ENCODE measurements at places on chromosomes 16 and 17. TPM values are rescaled to one million over a fixed set of nuclear protein-coding genes. Genes with fewer than 3 reads are reported as not detected.

DNA sequence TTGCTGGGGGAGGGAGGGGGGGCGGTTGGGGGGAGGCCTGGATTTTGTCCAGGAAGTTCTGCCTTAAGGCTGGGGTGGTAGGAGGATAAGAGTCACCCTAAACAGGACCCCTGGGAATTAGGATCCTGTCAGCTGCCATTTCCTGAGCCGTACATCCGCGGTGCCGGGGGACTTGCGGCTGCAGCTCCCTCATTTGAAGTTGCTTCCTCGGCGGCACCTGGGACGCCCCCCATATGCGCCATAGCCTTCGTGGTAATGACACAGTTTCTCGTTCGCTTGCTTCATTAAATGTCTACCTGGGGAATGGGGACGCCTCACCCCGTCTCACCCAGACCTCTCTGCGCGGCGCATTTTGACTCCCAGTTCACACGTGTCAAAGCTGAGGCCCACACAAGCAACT is 55.1 kb upstream of the PABPN1L start:
- DNase-seq: no peak

DNA sequence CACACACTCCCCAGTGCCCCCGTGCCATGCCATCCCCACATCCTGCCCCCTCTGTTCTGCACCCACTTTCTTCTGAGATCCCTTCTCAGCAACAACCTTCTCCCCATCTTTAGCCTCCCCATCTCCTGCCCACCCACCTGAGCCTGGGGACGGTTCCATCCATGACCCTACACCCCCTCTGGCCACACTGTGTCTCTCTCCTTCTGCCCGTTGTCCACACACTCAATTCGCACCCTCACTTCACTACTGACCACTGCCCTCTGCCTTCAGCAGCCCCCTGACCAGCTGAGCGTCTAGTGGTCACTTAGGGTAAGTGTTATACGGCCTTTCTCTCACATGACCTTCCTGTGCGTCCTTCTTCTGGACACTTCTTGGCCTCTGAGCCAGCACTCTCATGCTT is 6.1 kb downstream of the ARHGAP27 start:
- no peak for DNase-seq

DNA sequence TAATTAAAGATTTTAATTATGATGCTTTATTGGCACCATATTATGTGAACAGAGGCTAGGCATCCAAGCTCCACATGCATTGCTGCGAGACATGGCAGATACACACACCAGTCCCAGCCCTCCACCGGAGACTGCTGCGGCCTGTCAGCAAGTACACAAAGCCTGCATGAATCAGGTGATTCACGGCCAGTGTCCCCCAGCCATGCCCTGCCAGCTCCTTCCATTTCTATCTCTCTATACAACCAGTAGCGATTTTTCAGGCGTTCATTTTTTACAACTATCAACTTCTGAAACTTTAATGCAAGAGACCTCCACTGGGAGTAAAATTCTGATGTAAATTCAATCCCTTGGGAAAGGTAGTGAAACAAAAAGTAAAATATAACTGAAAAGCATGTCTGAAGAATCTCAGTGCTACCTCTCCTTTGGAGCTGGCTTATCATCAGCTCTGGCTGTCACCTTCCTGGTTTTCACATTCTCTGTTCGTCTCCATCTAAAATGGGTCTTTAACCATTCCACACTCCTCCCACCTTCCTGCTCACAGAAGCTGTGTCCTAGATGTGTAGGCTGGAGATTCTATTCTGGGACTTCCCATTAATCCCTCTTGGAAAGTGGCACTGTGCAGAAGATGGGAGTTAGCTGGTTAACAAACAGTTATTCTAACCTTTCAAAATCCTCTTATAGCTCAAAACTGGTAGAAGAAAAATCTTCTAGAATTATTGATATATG is 32.2 kb downstream of the HS3ST3A1 start:
- DNase-seq: no peak

GRCh38 chr16:88593489-88593888 is 23.3 kb downstream of the ZC3H18 start:
- no peak for DNase-seq

DNA sequence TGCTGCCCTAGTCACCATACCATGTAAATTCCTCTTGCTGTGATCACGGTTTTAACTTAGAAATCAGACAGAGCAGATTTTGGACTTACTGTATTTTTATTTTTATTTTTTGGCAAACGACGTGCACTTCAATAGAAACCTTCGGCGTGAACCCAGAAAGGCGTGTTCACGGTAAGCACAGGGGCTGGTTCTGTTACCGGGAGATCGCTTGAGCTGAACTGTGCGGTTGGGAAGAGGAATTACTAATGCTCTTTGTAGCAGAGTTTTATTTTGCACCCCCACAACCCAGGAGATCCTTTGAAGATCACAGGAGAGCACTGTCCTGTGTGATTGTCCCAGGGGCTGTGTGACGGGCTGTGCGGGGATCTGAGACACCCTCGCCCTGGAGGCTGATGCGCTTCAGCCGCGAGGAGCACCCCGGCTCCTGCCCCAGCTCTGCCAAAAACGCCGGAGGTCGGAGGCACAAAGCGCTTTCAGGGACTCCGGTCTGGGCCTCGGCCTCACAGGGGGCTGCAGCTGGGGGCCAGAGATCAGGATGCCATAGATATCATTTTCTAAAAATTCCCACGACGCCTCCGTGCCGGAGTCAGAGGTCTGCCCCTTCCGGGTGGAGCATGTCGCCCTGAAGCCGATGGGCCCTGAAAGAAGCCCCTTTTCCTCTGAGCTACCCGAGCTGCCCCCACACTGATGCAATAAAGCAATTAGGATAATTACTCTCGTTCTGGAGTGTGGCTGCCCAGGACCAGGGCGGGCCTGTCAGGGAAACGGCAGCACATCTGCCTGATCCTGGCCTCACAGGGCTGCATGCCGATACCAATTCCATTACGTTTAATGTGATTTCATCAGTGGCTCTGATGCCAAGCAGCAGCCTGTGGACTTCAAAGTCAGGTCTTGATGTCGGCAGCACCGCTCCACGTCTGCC is 71.8 kb downstream of the LMF1 start:
- no peak for DNase-seq

- DNase-seq: no peak
These were observed 15.7 kb downstream of the SLC52A1 start for GRCh38 chr17:5019475-5019956.

GRCh38 chr17:72861811-72862210 is 230.7 kb downstream of the SLC39A11 start:
- DNase-seq: no peak

The CTRL gene
- polyA plus RNA-seq: 7.6 TPM

The SOX15 gene
- 4.0 TPM for polyA plus RNA-seq

The ODAD4 gene
- 9.1 TPM for polyA plus RNA-seq

Data from renal cortex interstitium (tissue), 15 donors.